ENCODE measurements at places on chromosomes 3 and 15.

- DNase-seq: no peak
These were observed 74.9 kb downstream of the EFCAB12 start for GRCh38 chr3:129353589-129353941.

- peak; percentile 64 for DNase-seq
These were observed at the start of gene FES for GRCh38 chr15:90883976-90884718. Gene FES (plus strand): TSS chr15:90884504. CDS start chr15:90885046, 542 bp downstream.

- DNase-seq: no peak
These were observed 43.2 kb downstream of the NBEAL2 start for GRCh38 chr3:47022641-47023071.

DNA sequence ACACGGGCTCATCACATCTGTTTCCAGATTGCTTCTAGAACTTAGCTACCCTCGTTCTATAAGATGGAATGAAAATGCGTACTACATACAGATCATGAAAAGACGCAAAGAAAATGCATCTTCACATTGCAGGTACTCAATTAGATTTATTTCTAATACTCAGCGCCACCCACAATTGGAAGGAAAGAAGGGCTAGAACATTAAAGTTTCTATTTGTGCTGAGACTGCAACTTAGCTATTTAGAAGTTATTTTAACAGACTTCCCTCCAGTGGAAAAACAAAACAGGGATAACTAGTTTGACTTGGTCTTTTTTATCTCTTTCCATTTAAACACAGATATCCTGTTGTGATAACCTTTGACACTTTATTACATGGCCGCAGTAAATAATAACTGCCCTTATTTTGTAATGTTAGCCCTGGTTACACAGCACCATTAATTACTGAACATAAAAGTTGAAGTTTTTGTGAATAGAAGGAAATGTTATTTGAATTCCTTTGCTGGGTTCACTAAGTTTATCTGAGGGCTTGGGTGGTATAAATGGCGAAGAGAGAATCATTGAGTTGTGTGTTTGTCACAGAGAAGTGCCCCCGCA is 86.9 kb upstream of the SLC25A26 start:
- no peak for DNase-seq

DNA sequence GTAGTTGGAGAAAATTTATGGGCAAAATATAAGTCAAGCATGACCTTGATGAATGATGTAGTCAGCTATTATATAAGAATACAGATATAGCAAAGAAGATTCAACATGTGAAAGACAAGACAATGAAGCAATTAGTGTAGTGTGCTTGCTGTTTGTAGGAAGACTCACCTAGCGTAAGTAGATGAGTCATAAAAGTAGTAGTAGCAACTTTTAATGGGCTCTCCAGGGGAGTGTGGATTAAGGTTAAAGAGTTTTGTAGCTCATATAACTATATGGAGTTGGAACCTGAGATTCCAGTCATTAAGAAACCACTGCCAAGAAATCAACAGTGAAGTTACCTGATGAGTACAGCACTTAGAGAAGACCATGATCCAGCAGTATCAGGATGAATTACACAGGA is 444.7 kb upstream of the CNTN3 start:
- DNase-seq: no peak

DNA sequence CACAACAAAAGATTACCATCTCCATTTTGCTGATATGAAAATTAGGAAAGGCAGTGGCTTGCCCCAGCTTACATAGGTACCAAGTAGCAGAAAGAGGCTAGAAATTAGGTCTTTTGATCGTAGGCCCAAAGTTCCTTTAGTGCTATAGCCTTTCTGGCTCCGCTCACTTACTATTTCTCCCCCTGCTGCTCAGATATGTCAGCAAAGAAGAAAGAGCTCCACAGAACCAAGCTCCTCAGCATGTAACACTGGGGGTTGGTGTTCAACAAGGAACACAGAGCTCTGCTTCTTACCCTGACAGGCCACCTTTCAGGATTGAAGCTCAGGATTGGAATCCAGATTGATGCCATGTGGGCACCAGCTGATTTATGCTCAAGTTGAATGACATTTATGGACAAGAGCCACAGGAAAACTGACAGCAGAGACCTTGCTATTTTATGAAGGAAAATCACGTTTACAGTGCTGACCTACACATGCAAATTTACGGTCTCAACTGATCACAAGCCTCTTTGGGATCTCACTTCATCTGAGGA is 6.1 kb upstream of the IL12A start:
- DNase-seq: no peak

GRCh38 chr3:167067787-167068161 is 312.3 kb downstream of the ZBBX start:
- no peak for DNase-seq

GRCh38 chr3:67580430-67581000 is 73.9 kb downstream of the SUCLG2 start:
- DNase-seq: no peak

DNA sequence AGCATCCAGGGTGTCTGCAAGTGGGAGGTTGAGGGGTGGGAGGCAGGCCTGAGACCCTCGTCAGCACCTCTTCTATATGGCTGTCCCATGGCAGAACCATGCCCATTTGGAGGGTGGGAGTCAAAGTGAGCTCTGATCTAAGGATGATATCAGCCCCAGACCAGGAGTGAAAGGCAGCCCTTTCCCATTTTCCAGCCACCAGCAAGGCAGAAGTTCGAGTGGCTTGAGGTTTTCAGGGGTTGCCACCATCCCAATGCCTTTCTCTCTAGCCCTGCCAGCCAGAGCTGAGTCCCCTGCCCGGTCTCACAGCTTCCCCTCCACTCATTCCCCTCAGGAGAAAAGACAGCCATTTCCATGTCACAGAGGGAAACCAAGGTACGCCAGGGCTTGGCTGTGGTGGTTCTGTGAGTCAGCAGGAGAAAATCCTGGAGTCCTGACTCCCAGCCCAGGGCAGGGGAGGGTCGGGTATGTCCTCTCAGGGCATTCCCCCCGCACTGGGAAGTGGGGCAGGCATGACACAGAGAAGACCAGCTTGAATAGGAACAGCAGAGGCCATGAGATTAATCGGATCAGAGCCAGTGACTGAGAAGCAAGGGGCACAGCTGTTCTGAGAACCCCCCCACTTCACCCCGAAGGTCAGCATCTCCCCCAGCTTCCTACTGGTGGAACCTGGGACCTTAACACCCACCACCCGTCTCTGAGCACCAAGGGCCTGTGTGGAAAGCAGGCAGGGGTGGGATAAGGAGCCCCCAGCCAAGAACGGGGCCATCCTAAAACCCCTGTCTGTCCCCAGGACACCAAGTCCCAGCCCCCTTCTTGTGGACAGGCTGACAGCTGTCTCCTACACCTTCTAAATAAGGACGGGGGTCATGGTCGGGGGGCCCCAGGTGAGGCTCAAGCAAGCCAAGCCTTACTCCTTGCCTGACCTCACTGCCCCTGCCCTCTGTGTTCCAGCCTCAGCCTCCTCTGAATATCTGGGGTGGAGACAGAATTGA is 965 bp upstream of the SLC38A3 start:
- no peak for DNase-seq

GRCh38 chr3:29319798-29320197 is 38.9 kb downstream of the RBMS3 start:
- no peak for DNase-seq

- no peak for DNase-seq
These were observed 495.9 kb upstream of the NECTIN3 start for GRCh38 chr3:110575702-110576101.
